Activated CD8-positive, alpha-beta T cell treated with anti-CD3 and anti-CD28 coated beads, Interleukin-2, amount 10 ng/mL, durations not matched to agents 7 days and 5 days (primary cell): ENCODE measurements at places on chromosomes 2 and 18.

DNA sequence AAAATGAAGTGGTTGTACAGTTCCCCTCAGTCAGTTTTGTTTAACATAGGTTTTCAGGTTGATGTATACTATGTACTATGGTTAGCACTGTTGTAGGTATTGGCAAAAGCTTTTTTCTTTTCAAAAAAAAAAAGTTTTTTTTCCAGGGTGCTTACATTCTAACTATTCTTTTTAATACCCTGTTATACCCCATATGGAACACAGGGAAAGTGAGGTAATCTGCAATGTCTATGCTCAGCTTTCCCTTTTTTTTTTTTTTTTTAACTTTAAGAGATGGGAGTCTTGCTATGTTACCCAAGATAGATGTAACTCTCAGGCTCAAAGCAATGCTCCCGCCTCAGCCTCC, 590 bp upstream of the CCDC138 start:
- no peak for DNase-seq

GRCh38 chr18:57234346-57234745, 87.5 kb downstream of the BOD1L2 start:
- DNase-seq = no peak

- DNase-seq = no peak
These were observed 28.4 kb downstream of the CPS1 start for GRCh38 chr2:210584834-210585233.

DNA sequence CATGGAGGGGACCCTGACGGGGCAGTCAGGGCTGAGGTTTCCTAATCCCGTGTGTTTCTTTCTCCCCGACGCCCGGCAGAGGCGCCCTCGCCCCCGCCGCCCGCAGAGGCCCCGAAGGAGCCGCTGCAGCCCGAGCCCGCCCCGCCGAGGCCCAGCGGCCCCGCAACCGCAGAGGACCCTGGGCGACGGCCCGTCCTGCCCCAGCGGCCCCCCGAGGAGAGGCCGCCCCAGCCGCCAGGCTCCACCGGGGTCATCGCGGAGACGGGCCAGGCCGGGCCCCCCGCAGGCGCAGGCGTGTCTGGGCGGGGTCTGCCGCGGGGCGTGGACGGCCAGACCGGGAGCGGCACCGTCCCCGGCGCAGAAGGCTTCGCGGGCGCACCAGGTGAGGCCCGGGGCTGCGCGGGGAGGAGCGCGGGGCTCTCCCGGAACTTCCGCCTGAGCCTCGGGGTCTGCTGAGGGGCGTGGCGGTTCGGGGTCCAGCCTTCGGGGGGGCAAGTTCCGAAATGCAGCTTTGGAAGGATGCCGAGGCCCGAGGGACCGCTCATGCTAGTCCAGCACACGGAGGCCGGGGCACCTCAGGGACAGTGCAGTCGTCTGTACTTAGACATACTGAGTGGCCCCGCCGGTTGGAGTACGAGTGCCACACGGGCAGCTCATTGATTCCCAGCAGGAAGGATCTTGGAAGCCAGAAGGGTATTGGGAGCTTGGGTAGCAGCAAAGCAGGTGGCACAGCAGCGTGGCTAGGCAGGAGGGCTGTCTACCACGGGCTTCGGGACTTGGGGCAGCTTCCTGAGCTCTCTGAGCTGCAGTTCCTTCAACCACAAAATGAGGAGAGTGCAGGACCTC, 60.1 kb downstream of the EMILIN2 start:
- DNase-seq = peak; percentile 53

DNA sequence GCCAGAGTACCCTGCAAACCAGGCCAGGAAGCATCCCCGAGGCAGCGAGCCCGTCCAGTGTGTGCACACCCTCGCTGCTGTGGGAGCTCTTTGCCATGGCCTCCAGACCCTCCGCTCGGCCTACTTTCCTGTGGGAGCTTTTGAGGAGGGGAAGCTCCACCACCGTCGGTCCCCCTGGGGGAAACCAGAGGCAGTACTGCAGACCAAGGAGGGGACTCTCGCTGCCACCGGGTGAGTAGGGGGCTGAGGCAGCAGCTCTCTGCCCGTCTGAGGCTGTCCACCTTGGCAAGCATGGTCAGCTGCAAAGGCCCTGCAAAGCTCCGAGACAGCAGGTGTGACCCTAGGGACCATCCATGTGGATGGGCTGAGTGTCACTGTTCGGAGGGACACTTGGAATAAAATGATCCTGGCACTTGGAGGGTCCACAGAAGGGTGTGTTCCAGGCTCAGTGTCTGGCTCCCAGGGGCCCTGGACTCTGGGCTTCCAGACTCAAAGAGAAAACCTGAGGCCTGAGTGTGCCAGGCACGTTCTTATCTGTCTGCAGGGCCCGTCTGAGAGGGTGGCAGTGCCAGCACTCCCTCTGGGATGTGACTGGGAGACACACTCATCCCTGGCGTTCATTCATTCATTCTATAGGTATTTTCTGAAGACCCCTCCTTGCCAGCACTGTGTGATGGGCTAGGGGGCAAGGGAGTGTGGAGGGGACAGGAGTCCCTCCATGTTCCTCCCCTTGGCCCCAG, 282.8 kb upstream of the HS6ST1 start:
- no peak for DNase-seq

- DNase-seq = no peak
These were observed 167.9 kb downstream of the IRS1 start for GRCh38 chr2:226631671-226632070.

DNA sequence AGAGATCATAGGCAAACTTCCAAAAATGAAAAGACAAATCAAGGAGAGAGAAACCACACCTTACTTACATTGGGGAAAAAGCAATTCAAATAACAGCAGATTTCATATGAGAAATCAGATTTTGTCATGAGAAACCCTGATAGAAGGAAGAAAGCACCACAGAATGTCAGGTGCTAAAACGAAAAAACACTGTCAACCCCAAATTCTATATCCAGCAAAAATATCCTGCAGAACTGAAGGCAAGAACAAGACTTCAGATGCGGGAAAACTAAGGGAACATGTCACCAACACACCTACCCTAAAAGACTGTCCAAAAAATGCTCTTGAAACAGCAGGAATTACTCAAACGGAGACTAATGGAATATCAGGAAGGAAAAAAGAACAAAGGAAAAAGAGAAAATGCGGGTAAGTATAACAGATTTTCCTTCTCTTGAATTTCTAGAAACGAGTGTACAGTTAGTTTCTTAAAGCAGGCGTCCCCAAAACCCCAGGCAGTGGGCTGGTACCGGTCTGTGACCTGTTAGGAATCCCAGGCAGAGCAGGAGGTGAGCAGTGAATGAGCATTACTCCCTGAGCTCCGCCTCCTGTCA, 7.3 kb upstream of the ID2 start:
- no peak for DNase-seq

DNA sequence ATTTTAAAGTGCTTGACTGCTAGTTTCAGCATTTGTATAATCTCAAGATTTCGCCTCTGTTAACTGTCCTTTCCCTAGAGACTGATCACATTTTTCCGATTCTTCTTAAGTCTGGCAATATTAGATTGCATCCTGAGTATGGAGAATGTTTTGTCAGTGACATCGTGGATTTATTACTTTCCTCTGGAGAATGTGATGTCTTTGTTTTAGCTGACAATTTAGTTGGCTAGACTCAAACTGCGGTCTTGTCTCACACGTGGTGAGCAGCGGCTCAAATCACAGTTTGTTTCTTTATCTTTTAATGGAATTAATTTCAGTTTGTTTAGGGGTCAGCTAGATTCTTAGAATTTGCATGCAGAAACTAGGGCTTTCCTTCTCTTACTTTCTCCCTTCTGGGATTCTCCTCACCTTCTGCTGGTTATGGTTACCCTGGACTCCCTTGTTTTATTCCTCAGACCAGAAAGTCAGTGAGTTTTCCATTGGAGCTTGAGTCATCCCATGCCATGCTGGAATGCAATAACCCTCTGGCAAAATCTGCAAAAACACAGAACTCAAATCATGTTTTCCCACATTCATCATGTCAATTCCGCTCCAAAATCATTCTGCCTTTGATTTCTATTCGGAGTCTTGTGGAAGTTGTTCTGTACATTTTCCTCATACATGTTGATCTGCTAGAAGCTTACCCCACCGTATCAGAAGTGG, 327.2 kb upstream of the TRIB2 start:
- DNase-seq = no peak

- DNase-seq = no peak
These were observed 93.1 kb downstream of the LRP1B start for GRCh38 chr2:142037744-142038143.

DNA sequence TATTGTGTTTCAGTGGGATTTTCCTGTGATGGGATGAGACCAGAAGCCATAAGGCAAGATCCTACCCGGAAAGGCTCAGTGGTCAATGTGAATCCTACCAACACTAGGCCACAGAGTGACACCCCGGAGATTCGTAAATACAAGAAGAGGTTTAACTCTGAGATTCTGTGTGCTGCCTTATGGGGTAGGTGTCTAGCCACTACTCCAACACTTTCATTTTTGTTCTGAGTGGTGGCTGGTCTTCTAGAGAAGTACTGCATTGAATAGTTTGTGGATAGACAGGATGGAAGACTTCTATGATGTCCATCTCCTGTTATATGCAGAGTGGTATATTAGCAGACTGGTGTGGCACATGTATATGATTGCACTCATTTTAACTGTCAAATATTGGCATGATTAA, 117.7 kb upstream of the IL1R2 start:
- no peak for DNase-seq

DNA sequence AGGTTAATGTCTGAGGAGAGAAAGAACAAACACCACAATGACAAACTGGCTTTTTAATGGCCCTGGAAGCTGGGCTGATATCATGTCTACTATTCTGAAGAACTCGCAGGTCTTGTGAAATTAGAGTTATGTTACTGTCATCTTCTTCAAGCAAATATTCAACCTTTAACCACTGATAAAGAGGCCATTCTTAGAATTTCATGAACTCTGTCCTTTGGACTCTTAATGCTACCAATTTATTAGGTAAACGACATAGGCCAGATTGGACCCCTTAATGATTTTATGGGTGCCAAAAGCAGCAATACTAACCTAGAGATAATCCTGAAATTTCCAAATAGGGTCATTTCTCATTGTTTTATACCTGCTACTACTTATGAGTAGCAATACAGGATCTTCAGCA, 109.0 kb upstream of the ACVR1C start:
- no peak for DNase-seq

DNA sequence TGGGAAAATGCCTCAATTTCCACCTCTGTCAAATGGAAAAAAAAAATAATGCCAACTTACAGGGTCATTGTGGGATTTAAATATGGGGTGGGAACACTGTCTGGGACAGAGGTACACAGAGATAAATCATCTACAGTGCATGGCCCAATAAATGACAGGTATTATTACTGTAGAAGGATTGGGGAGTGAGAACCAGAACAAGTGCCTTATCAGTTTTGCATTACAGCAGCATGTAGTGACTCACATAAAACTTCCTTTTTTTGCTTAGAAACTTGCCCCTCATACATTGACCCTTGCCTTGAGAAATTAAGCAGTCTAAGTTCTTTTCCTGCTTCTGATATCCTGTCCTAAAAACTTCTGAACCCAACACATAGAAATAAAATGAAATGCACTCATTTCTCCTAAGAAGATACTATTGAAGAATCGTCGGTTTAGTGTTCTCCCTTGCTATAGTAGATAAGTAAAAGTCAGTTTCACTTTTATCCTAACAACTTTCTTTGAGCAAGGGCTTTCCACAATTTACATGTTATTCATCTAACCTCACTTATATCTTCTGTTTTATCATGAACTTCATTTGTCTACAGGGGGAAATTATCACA, 121.0 kb upstream of the HAAO start:
- DNase-seq = no peak

- no peak for DNase-seq
These were observed 215.5 kb downstream of the NCKAP5 start for GRCh38 chr2:133352719-133353118.

DNA sequence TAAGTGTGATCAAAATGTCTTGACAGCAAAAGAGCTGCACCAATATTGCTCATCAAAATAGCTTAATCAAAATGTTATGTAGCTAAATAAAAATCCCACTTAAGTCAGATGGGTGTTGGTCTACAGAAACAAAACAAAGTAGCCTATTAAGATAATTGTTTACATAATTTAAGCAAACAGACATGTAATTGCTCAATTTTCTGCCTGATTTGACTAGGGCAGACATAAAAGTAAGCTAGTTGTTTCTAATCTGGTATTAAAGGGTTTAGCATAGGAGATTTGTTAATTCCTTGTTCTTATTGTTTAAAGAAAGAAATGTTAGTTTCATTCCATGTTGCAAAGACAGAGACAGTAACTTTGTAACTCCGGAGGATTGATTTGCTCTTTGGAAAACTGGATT, 11.5 kb upstream of the FEZ2 start:
- no peak for DNase-seq

DNA sequence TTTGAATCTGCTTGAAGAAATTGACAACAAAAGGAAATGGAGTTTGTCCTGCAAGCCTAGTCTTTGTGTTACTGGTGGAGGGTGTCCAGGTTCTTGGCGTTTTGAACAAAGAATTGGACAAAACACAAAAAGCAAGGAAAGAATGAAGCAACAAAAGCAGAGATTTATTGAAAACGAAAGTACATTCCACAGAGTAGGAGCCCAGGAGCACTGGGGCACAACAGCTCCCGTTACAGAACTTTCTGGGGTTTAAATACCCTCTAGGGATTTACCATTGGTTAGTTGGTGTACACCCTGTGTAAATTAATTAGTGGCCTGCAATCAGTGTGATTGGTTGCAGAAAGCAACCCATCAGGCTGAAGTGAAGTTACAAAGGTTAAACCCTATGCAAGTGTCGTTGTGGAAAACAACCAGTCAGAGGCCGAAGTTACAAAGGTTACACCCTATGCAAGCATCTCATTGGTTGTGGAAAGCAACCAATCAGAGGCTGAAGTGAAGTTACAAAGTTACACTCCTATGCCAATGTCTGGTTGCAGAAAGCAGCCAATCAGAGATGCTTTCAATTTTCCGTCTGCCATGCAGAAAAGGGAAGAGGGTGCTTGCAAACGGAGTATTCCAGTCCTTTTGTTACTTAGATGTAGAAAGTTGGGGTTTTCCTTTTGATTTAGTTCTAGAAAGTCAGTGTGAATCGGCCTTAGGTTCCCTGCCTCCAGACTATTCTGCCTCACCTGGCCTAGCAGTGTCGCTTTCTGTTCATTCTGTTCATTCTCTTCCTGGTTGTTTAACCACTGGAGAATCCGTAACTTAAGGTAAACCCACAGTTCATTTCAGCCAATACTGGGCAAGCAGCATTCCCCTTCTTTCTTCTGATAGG, 47.6 kb upstream of the PTH2R start:
- no peak for DNase-seq

DNA sequence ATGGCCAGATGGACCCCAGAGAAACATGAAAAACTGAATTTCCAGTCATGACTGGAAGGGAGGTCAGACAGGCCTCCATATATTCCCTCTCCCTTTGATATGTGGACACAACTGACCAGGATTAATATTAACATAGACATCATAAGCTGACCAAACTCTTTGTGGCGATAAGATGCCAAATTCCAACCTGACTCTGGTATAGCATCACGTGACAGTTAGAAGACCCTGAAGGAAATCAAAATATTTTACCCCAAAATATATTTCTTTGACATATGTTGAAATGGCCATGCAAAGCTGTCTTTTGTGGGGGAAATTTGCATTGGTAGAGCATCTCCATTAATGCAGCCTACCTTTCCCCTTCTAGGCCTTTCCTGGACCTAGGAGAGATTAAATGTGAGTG, 36.7 kb downstream of the ST6GAL2 start:
- DNase-seq = no peak
